Ovary (tissue), 10 donors: ENCODE measurements at places on chromosomes 3 and 15. TPM values are rescaled to one million over a fixed set of nuclear protein-coding genes. Genes with fewer than 3 reads are reported as not detected.

- no peak for DNase-seq
Observed at GRCh38 chr15:70505936-70506912, 257.1 kb downstream of the UACA start.

GRCh38 chr3:57733790-57734189 lies 22.3 kb upstream of the SLMAP start:
- DNase-seq, result no peak

RTP1 gene
- not detected for total RNA-seq

SLC22A14 gene
- not detected for total RNA-seq

DNA sequence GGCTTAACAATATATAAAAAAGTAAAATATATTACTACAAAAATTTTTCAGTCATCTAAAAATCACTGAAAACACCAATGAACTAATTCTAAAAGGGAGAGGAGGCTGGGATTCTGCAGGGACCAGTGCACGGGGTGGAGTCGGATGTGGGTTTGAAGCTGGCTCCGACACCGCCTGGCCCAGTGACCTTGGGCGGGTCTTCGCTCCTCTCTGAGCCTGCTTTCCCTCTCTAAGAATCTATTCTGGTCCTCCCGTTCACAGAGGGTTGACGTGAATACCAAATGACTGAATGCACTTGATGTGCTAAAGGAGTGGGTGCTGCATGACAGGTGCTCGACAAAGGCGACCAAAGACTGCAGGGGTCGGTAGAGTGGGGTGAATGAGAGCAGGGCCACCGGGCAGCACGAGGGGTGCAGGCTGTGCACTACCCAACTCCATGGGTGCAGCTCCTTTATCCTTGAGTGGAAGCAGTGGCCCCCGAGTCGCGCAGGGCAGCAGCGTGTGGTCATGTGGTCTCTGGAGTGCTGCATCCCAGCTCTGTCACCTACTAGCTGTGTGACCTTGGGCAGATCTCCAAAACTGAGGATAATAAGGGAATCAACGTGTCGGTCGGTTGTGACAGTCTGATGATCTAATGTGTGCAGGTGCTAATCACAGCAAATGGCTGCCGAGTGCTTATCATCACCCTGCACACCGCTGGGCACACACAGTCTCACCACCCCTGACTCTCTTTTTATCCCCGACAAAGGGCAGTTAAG lies 8.6 kb upstream of the IQSEC1 start:
- DNase-seq, result no peak

POU1F1 gene
- not detected for total RNA-seq
